Stimulated activated CD8-positive, alpha-beta memory T cell treated with anti-CD3 and anti-CD28 coated beads, Interleukin-4, amount 100 ng/mL, for 4 hours (primary cell): ENCODE measurements at places on chromosomes 2 and 18.

- DNase-seq = no peak
These were observed 80.1 kb upstream of the ARL5A start for GRCh38 chr2:151908204-151908882.

GRCh38 chr2:88561646-88562388 is 65.4 kb downstream of the EIF2AK3 start:
- DNase-seq = no peak

GRCh38 chr2:205293559-205293958 is 388.7 kb upstream of the NRP2 start:
- no peak for DNase-seq

DNA sequence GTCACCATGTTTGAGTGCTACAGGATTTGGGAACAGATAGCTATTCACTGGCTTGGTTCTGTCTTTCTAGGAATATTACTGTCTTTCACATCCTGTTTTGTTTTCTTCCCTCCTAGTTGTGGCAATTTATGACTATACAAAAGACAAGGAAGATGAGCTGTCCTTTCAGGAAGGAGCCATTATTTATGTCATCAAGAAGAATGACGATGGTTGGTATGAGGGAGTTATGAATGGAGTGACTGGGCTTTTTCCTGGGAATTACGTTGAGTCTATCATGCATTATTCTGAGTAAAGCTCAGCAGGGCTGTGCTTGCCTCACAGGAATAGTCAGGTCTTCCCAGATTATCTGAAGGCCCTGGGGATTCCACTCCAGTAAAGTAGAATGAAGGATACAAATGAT is 98.9 kb downstream of the ABI2 start:
- no peak for DNase-seq

DNA sequence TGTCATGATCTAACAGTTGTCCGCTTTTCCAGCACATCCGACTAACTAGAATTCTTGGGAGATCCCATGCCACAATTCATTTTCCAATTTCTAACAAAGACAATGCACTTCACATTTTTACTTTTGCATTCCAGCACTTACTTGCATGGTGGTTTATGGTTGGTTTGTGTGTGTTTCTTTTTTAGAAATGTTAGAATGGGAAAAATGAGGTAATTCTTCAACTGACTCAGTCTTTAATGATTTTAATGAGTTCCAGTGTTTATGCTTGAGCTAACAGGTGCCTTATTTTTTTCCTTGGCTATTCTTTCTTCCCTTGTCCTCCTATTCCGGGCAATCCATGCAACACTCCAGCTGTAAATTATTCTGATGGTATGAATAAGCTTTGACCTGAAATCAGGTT is 46.4 kb downstream of the SLC8A1 start:
- DNase-seq = no peak

DNA sequence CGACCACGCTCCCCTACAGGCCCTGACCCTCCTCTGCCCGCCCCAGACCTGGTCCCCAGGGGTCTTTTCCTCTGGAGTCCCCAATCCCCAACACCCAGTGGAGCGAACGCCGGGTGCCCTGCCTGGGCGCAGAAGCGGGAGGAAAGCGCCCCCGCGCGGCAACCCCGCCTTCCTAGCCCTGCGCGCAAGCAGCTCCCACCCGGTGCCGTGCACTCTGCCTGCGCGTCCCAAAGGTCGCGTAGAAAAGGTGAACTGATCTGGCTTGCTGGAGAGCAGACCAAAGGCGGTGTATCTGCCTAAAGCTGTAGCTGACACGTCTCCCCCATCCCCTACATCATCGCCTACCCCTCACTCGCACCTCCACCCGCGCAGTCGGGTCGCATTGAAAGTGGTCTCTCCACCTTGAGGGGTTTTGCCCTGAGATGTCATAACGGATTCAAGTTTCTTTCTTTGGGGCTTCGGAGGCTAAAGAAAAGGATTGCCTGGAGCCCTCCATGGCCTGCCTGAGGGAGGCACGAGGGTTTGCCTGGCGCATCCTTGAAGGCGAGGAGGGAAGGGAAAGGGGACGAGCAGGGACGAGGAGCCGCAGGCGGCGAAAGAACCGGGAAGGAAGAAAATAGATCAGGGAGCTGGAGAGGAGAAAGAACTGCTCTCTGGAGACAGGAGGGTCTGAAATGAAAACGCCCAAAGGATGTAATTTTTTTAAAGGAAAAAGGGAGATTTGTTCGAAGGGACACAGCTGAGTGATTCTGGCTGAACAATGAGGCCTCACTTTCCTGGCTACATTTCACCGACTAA is 5.8 kb downstream of the GAD1 start:
- DNase-seq = no peak

DNA sequence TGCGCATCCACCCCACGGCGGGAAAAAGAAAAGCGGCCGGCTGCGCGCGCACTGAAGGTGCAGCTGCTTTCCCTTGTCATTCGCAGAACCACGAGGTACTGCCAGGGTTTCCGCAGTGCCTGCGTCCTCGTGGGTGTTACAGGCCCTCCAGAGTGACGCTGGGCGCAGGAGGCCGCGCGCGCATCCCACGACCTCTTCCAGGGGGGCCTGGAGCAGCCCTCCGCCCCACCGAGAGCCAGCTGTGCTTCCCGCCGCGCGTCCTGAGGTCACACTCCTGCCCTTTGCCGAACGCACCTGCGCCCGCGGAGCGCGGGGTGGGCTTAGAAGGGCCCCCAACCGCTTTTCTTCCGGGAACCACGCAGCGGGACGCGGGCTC is 378 bp upstream of the IAH1 start:
- DNase-seq = peak; percentile 27

- DNase-seq = no peak
These were observed 76.9 kb upstream of the ODC1 start for GRCh38 chr2:10524851-10525572.

DNA sequence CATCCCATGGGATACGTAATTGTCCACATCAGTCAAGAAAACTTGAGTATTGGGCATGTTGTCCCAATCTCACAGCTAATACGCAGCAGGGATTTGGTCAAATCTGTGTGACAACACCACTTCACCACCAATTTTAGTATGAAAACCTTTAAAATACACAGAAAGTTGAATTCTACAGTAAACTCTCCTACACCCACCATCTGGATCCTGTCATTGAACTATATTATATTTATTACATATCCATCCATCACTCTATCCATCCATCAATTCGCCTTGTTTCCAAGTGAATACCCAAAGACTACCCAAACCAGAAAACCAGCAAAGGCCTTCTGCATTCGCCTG is 846 bp upstream of the FKBP7 start:
- no peak for DNase-seq

DNA sequence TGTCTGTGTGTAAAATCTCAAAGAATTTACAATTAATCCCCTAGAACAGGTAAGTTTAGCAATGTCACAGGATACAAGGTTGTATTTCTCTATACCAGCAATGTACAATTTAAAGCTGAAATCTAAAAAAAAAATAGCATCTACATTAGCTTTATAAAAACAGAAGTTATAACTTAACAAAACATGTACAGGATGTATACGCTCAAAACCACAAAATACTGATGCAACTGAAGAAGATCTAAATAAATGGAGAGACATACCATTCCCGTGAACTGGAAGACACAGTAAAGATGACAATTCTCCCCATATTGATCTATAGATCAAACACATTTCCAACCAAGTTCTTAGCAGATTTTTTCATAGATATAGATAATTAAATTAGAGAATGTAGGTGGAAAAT is 17.5 kb upstream of the RANBP2 start:
- DNase-seq = no peak

GRCh38 chr2:31329081-31329625 is 85.4 kb downstream of the XDH start:
- DNase-seq = no peak

DNA sequence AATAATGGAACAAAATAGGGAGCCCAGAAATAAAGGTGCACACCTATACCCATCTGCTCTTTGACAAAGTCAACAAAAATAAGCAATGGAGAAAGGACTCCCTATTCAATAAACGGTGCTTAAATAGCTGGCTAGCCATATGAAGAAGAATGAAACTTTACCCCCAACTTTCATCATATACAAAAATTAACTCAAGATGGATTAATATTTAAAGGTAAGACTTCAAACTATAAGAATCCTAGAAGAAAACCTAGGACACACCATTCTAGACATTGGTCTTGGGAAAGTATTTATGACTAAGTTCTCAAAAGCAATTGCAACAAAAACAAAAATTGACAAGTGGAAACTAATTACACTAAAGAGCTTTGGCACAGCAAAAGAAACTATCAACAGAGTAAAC is 139.1 kb downstream of the DNAH7 start:
- no peak for DNase-seq

GRCh38 chr18:21662581-21662980 is 42.0 kb downstream of the ABHD3 start:
- no peak for DNase-seq

GRCh38 chr2:231661422-231662027 is 46.8 kb upstream of the PTMA start:
- DNase-seq = no peak

GRCh38 chr2:60408811-60409530 is 144.5 kb downstream of the BCL11A start:
- DNase-seq = no peak

DNA sequence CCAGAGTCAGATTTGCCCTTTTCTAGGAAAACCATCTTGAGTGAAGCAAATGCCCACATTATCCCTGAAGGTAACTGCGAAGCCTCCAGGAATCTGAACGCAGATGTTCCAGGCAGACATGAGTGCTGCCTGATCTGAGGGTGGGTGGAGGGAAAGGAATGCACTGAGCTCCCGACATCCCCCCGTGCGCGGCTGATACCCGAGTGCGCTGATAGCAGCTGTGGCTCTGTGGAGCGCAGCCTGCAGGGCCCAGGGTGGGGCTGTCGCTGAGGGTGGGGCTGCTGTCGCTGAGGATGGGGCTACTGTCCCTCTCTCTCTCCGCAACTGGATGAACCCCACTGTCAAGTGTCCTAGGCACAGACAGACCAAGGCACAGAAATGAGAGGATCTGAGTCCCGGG is 82.4 kb downstream of the GFPT1 start:
- DNase-seq = no peak

DNA sequence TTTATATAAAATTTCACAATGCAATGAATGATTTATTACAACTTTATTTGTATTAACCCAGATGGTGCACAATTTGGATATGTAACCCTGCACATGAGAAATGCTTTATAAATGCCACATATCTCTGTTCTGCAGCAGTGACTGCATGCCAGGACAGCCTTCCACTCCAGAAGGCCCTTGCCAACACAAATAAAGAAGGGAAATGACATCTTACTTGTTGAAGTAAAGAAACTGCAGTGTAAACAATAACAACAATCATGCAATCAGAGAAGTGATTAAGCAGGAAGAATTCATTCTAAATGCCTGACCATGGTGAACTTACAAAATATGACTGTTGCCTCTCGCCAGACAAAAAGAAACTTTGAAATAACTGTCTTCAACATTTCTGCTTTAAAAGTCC is 129.9 kb upstream of the CHST9 start:
- no peak for DNase-seq

GRCh38 chr2:163690896-163691295 is 44.9 kb downstream of the FIGN start:
- DNase-seq = no peak

DNA sequence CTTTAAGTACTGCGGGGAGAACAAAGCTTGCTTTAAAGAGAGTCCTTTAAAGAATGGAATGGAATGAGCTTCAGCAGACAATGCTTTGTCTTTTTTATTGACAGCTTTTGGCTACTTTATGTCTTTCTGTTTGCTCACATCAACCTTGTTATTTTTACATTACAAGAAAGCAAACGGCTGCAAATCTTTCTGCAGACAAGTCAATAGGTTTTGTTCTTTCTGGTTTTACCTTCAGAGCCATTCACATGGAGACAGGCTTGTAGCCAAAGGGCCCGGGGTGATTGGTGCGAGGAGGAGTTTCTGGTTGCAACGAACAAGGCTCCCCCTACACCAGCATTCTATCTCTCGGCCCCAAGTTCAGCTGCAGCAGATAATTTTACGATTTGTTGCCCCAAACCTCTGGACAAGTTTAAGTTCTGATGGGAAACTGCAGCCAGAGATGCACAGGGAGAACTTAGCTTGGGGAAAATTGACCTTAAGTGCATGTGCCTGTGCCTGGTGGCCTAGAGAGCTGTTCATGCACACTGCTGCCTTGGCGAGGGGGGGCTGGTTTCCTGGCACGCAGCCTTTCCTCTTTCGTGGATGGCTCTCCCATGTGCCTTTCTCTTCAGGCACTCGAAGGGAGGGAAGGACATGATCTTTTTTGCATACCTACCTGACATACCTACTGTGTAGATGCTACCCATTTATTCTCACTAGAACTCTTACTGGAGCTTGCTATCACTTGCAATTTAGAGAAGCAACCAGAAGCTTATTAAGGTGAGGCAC is 543.2 kb downstream of the DCDC2C start:
- no peak for DNase-seq

DNA sequence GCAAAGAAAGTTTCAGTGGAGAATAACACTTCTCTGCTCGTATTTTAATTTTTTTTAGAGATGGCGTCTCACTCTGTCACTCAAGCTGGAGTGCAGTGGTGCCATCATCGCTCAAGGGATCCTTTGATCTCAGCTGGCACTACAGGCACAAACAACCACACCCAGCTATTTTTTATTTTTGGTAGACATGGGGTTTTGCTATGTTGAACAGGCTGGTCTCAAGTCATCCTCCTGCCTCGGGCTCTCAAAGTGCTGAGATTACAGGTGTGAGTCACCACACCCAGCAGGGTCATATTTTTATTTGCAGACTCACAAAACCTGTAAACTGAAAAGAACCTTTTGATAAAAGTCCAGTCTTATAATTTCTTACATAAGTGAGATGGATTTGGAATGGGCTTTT is 2.6 kb downstream of the TRAK2 start:
- no peak for DNase-seq

DNA sequence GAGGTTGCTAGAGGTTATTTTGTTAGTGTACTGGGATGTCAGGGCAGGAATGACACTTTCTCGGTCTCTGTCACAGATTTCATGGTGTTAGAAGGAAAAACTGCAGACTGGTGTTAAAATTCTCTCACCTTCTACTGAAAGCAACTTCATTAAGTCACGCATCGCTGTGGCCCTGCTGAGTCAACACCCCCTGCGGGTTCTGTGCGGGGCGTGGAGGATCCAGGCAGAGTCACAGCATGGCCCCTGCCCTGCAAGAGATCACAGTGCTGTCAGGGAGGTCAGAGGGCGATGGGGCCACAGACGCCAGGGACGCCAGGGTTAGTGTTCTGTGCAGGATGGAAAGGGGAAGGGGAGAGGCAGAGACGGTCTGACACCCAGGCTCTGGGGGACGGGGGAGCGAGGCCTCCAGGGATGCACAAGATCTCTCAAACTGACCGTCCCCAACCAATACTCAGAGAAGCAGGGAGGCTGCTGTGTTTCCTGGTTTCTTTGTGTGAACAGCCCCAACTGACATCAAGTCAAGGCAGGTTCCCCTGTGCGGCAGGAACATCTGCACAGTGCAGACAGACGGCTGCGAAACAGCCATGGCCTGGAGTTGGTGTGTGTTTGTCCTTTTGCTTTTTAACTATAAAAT is 354.9 kb upstream of the SALL3 start:
- no peak for DNase-seq

- no peak for DNase-seq
These were observed 141.6 kb downstream of the WDPCP start for GRCh38 chr2:63446658-63447057.

- DNase-seq = no peak
These were observed 1097.9 kb upstream of the CNTNAP5 start for GRCh38 chr2:122927197-122927596.

- no peak for DNase-seq
These were observed 13.3 kb downstream of the RELCH start for GRCh38 chr18:62200121-62200914.
